ENCODE measurements at places on chromosomes 11 and 22.

DNA sequence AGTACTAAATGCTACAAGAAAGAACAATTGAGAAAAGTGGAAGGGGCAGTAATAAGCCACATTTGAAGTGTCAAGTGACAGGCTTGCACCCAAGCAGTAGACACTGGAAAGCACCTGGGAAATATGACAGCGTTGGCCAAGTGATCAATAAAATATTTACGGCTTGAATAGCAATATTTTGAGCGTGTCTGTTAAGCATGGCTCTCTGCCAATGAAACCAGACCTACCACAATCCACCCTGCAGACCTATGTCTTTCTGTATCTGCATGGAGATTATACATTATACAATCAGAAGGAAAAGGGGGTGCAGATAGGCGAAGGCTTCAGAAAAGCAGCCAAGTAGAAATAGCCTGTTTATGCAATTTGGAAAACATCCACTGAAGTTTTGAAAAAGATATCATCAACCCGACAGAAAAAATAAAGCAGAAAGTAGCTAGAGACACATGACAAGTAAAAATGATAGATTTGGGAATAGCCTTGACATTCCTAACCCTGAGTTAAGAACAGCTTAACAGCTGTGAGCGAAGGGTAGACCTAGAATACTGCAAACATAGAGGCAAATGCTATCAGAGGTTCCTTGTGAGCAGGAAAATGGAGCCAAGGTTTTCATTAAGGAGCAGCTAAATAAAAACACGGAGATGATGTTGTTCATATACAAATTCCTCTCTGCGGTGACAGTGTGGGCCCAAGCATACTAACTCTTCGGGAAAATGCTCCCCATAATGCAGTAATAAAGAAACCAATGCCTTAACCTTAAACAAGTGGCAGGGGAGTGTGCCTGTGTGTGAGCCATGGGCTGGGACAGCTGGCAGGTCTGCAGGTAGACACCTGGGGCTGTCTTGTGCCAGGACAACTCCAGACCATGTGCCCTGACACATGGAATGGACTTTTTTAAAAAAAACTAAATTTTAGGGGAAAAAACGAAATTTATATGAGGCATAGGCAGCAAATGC is 71.3 kb downstream of the ETS1 start:
- no peak for DNase-seq

DNA sequence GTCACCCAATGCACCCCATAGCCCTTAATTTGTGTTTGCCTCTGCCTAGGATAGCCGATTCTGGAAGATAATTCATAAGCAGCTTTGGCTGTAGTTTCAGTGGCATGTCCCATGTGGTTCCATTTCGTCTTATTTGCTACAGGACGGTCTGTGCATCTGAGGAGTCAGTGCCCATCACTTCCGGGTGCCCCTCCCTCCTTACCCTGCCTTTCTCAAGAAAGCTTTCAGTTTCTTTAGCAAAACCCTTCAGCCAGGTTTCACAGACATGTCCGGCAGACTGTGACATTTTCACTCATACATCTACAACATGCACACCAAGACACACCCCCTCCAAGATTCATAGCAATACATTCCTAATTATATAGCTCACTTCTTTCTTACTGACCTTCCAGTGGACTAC is 14.3 kb downstream of the TP53AIP1 start:
- DNase-seq = no peak

DNA sequence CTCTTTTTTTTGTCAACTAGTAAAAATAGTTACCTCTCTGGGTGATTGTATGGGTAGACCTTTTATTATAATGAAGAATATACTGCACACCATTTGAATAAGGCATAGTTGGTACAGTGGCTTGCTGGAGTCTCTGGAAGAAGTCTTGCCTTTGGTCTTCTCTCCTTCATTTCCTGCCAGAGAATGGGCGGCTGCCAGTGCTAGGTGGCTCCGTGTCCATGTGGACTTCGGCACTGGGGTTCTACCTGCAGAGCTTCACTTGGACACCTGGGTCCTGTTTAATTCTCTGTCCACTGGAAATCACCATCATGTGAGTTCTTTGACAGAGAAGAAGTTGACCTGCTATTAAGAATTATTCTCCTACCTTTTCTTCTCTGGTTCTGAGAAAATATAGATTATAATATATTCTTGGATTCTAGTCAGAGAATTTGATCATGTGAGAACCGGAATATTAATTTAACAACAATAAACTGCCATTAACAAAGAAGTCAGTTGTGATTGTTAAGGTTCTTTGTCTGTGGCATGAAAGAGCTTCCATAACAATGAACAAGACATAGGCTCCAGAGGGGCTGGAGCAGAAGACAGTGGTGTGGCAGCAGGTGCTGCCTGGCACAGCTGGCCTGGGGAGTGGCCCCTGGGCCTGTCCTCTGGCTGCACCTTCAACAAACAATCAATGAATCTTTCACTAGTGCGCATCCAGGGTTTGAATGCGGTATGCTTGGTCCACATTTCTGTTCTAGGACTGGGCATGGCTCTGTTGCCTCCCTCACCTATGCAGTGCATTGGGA is 77.5 kb downstream of the PPFIBP2 start:
- DNase-seq = no peak

- peak; percentile 87 for DNase-seq
Observed at GRCh38 chr11:76578654-76579055, 91.9 kb downstream of the LRRC32 start.

- DNase-seq = no peak
Observed at GRCh38 chr11:110097459-110098012, 4.3 kb downstream of the ZC3H12C start.

- no peak for DNase-seq
Observed at GRCh38 chr11:17768547-17768946, 34.0 kb downstream of the KCNC1 start.

DNA sequence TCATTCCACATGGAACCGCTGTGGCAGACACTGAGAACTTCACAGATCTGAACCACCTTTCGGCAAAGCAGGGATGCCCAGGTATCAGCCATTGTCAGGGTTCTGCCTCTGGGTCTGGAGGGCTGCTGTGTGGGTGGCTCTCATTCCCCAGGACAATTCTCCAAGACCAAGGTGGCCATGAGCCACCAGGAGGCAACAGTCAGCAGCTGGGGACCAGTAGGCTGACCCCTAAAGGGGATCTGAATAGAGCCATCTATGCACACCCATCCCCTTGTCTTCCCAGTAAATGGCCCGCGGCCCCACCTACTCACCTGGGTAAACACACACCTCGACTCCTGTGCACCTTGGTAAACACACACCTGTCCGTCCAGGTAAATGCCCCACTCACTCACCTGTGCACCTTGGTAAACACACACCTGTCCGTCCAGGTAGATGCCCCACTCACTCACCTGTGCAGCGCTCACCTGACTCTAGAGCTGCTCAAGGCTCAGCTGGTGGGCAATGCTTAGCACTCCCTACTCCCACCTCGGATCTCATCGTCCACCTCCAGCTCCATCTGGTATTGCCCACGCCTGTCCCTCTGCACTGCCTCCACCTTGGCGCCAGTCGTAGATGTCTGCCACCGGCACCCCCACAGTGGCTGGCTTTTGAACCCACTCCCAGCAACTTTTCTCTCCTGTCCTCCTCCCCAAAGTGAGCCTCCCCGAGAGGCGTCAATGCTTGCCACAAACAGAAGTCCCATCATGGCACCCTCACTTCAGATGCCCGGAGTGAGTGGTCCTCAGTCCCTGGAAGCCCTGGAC is 10.2 kb downstream of the SLC25A1 start:
- DNase-seq = no peak

GRCh38 chr22:28230671-28231070 is 311.6 kb upstream of the PITPNB start:
- no peak for DNase-seq
